ENCODE measurements at places on chromosomes 1 and 21.

- no peak for DNase-seq
Measured at GRCh38 chr1:176779992-176780328, 317.0 kb downstream of the PAPPA2 start.

- DNase-seq = no peak
Measured at GRCh38 chr1:160704250-160704649, 7.4 kb downstream of the CD48 start.

- DNase-seq = no peak
Measured at GRCh38 chr1:111320066-111320879, 29.6 kb downstream of the CHIA start.

DNA sequence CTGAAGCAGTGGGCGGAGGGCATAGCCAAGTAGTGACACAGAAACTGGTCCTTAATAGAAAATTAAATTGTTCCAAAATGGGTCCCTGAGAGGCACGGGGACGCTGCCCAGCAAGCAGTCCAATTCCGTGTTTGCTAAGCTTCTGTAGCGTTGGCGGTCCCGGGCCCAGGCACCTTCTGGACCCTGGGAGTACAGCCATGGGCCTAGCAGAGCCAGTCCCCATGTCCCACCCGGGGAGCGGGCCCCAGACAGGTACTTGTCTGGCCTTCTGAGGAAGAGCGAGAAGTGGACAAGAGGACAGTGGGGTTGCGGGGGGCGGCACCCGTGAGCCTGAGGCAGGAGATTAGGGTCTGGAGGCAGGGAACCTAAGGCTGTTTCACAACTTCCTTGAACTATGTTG, 11.5 kb upstream of the CCDC27 start:
- DNase-seq = no peak

DNA sequence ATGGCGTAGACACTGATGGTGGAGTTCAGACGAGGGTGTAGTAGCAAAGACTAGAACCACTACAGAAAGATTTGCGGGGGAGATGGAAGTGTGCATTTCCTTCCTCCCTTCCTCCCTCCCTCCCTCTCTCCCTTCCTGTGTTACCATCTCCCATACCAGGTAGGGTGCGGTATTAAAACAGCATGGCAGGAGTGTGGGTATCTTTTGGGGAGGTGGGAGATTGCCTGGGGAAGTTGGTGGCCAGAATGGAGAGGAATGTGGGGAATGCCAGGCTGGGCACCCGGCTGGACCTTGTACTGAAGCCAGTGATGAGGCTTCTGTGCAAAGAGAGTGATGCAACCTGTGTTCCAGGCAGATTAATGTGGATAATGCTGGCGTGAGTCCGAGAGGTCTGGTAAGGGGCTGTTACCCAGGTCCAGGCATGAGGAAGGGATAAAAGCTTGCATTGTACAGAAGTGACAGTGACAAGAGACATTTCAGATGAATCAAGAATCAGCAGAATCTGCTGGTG, 30.3 kb upstream of the PPP2R5A start:
- no peak for DNase-seq

DNA sequence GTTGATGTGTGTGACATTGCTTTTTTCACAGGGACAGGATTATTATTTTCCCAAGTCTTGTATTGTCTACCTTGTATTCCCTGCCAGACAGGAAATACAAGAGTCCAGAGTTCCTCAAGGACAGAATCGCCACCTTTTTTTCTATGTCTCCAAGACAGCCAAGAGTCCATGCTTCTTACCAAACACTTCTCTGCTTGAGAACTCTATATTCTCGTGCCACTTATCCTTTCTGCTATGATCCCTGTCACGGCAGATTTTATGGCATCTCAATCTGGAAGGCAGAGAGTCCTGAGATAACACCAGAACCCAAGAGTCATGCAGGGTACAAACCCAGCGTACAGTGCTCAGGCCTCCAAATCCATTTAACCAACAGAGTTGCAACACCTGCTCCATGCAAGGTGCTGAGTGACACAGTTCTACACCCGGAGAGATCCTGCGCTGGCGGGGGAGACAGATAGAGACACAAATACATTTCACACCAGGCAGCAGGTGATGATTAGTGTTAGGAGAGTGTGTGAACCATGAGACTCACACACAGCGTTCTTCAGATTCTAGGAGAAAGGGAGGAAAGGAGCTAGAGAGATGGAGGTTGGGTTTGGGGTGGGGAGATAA, 107.6 kb downstream of the NAV1 start:
- no peak for DNase-seq

- DNase-seq = no peak
Measured at GRCh38 chr21:42093186-42093585, 22.1 kb downstream of the UMODL1 start.

GRCh38 chr1:207839083-207839413, 71.9 kb downstream of the CD34 start:
- no peak for DNase-seq

- DNase-seq = no peak
Measured at GRCh38 chr1:109816175-109816811, 52.6 kb upstream of the EPS8L3 start.

DNA sequence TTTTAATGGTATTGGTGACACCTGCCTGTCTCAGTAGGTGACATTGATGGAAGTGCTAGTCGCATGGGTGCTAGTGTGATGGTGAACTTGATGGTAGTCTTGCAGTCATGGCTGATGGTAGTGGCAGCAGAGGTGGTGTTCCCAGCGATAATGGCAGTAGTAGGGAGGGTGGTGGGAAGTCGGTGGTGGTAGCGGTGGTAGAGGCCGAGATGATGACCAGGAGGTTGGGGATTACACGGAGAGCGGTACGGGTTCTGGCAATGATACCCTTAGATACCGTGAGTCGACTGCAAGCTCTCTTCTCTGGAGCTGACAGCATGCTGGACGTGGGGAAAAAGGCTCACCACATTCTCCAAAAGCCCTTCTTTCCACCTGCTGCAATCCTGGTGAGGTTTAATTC, 99.4 kb upstream of the SLC2A1 start:
- DNase-seq = no peak
